Stimulated activated naive CD4-positive, alpha-beta T cell treated with Interleukin-2 at 50 U/mL for 16 hours (primary cell): ENCODE measurements at places on chromosomes 1 and 21.
A peak's percentile ranks its signal among the peaks of the same experiment; 100 is the strongest.

DNA sequence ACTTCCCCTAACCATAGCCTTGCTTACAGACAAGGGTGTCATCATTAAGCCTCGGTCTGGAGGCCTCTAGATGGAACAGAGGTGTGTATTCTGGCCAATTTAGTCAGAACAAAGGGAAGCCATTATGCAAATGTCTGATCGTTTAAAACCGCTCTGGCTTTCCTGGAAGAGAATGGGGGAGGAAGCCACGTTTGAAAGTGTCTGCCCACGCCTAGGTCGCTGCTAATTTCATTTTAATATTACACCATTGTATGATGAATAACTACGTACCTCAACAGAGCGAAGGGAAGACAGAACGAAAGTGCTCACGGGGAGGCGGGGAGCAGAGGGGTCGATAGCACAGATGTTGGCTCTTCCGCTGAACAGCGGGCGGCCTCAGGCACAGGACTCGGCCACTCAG lies 41.1 kb upstream of the CSF3R start:
- peak; percentile 61 for DNase-seq

DNA sequence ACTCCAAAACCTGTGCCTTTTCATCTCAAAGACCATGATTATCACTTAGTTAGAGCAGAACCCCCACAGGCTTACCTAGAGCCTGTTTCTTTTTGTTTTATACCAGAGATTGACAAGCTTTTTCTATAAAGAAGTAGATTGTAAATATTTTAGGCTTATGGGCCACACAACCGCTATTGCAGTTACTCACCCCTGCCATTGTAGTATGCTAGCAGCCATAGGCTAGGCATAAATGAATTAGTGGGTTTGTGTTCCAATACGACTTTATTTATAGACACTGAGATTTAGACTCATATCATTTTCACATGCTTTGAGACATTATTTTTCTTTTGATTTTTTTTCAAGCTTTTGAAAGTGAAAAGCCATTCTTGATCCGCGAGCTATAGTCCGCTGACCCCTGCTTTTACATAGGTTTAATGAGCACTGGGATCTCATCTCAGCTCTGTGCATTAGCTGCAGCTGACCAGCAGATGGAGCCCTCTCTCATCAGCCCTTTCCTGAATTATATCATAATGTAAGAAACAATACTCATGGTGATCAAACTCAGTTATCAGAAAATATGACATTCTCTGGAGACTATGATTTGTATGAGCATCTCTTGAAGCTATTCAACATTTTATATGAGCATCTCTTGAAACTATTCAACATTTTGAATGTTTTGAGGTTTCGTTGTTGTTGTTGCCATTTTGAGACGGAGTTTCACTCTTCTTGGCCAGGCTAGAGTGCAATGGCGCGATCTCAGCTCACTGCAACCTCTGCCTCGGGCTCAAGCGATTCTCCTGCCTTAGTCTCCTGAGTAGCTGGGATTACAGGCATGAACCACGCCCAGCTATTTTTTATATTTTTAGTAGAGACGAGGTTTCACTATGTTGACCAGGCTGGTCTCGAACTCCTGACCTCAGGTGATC lies 111.9 kb upstream of the L1TD1 start:
- peak; percentile 1 for DNase-seq

DNA sequence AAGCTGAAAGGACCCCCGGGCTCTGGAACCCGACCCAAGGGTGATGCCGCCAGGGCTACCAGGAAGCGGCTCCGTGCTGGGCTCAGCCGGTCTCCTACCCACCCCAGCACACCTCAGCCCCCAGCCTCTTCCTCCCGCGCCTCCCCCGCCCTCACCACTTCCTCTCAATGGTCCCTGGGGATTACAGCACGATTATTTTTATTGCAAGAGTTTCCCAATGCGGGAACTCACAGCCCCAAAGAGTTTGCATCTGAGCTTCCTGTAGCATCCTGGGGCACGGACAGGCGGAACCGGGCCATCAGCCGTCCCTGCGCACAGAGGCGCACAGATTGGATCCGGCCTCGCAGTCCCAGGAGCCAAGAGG lies 8.7 kb upstream of the SLX9 start:
- no peak for DNase-seq

- DNase-seq: no peak
These were observed 67.4 kb downstream of the FOXD2 start for GRCh38 chr1:47505267-47505666.

GRCh38 chr21:15754640-15755039 lies 24.9 kb downstream of the USP25 start:
- no peak for DNase-seq

DNA sequence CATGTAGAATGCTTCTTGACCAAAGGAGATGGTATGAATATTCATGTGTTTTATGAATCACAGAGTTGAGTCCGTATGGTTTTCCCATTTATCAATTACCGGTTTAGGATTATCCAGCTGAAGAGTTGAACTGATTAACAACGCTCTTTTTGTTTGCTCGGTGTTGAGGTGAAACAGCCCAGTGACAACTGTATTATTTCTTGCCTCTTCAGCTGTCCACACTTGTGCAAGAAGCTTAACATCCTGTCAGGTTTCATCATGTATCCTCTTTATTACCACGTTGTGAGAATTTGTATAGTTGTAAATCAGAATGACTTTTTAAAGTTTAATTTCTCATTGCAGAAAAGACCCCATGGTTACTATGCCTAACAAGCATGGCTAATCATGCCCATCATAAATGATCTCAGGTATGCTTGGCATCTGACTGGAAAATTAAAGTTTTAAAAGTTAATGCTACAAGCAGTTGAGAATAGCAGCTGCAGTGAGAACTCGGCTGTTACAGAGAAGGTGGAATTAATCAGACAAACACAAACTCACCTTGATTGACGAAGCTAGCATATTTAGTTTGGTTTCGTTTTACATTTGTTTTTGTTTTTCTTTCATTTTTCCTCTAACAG lies 563.2 kb upstream of the ADGRL2 start:
- no peak for DNase-seq

DNA sequence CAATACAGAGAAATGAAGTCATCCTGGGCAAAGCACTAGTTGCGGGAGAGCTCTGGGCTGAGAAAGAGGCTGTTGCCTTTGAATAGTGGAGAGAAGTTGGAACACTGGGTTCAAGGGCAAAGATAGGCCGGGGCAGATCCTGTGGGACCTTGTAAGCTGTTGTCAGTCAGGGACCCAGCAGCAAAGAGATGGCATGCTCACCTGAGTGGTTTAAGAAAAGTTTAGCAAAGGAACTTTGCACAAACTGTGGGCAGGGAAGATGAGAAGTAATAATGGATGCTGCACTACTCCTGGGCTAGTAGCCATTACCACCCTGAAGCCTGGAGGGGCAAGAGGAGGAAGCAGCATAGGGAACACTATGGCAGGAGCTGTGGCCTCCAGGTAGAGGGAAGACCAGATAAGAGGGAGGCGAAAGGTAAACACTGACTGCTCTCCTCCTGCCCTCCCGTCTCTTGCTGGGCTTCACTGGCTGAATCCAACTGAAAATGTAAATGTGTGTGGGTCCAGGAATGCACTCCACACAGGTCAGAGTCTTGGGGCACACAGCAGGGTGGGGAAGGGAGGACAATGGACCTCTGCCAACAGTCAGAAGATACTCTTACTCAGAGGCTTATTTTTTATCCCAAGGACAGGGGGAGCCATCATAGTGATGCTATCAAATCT lies 129.2 kb downstream of the PLPP3 start:
- no peak for DNase-seq

DNA sequence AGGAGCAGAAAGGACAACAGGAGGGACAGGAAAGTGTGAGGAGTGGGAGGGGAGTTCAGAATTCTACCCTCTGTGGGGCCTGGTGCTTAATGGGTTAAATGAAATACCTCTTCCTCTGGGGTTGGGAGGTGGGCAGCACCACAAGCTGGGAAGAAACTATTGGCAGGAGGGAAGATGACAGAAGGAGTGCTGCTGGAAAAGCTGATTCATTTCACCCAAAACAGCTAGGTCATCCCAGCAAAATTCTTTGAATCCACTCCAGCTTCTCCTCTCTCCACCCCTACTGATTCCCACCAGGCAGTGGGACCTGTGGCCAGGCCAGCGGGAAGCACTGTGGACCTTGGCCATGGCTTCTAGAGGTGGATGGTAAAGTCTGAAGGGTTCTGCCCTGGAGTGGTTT lies 12.8 kb downstream of the BCAN start:
- DNase-seq: no peak

DNA sequence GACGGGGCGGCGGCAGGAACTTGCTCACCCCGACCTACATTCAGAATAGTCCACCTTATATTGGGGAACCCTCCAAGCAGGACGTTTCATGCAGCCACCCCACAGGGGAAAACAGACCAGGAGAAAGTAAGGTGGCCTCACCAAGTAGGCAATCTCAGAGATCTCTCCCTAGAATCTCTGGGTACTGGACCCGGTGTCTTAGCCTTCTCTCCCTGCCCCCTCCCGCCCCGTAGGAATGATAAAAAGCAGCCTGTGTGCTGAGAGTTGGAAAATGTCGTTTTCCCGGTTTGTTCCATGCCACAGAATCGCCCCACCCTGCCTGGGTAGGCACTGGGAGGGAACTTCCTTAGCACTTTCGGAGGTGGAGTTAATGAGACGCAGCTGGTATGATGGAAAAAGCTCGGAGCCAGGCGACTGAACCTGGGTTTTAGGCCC lies 789 bp upstream of the PTPN14 start:
- no peak for DNase-seq

DNA sequence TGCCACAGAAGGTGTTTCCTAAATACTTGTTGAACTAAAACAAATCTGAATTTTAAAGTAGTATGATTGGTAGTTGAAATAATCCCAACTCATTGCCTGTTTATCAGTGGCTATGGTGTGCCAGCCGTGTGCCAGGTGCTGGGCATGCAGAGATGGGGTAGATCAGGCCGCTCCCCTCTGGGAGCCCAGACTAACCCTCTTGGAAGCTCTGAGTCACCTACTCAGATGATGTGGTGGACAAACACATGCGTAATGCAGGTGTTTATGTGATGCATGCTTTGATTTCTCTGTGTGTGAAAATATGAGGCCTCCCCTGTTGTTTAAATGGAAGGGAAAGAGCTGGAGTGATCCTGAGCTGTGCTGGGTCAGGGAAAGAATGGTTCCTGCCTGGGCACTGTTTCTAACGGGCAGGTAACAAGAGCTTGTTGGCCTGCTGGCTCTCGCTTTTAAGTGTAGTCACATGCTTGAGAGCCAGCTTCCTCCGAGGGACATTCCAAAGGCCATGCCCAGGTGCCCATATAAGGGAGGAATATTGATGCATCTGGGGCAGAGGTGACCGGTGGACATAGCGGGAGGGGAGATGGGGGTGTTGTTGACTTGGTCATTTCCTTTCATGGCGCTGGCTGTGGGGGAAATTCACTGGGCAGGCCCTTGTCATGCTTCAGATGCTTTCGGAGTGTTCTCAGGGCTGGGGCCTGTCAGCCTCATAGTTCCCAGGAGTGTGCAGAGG lies 10.2 kb downstream of the MFN2 start:
- no peak for DNase-seq

- no peak for DNase-seq
These were observed 17.3 kb upstream of the ADARB1 start for GRCh38 chr21:45056917-45057560.

DNA sequence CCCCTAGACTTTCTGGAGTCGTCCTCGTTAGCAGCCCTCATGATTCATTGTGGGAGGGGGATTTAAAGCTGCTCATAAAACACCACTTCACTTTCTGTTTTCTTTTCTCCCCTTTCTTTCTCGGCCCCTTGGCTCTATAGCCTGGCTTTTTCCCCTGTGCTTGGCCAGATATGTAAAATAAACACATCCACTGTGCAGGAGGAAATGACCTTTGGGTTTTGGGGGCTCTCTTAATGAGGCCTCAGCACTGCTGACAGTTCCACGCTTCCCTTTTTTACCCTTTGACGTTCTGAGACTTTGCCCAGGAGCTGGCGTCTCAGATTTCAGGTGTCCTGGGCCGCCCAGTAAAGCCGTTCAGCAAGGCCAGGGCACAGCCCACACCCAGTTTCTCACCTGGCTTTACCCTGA lies 65.7 kb downstream of the RUNX3 start:
- no peak for DNase-seq

GRCh38 chr1:14345946-14346550 lies 252.4 kb upstream of the KAZN start:
- no peak for DNase-seq

DNA sequence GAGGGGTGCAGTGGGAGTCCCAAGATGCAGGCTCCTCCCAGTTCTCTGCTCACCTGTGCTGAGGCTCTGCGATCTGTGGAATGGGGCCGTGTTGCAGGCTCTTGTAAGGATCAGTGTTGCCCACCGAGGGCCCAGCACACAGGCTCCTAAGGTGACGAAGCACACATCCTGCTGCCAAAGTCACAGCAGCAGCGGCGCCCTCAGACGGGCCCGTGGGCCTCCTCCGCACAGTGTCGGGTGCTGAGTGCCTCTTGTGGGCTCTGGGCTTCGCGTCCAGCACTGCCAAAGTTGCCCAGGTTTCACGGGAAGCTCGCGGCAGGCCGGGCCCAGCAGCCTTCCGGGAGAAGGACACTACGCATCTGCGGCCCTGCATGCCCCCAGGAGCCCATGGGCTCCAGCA lies 72.1 kb upstream of the ABCG1 start:
- no peak for DNase-seq

GRCh38 chr1:86833461-86834215 lies 80.3 kb downstream of the SELENOF start:
- peak; percentile 24 for DNase-seq

DNA sequence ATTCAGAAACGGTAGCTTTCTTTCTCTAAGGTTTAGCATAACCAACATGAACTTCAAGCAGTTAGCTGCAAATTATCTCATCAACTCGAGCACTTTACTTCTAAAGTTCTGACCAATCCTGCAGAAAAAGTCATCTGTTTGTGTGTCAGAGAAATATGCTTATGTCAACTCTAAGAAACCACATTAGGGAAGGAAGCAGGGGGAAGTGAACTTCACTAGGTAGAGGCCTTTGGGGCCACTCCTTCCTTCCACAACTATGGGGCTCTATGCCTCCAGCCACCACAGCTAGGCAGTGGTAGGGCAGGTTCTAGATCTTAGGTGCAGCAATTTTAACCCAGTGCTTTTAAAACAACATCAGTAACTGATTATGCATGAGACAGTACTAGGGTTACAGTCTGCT lies 375.9 kb downstream of the DSCAM start:
- DNase-seq: no peak

GRCh38 chr21:38355353-38355752 lies 98.6 kb downstream of the KCNJ15 start:
- DNase-seq: no peak

GRCh38 chr1:1470626-1471388 lies 758 bp upstream of the ATAD3B start:
- no peak for DNase-seq
